GM23338 (cell line): ENCODE measurements at places on chromosomes 12 and 14. TPM values are rescaled to one million over a fixed set of nuclear protein-coding genes. Genes with fewer than 3 reads are reported as not detected.

DNA sequence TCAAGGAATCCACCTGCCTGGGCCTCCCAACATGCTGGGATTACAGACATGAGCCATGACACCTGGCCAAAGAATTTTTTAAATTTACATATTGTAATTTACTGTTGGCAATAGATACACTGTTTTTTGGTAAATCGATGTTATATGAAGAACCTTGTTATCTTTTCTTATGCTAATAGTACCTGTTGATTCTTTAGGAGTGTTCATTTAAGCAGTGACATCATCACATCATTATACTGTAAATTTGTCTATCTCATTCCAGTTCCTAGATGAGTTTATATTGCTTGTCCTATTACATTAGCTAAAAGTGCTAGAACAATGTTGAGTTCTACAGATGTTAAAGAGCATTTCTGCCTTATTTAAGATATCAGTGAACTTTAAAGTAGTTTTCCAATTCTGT is 13.0 kb upstream of the TAS2R30 start:
- no peak for DNase-seq

GRCh38 chr14:45679853-45680252 is 426.9 kb upstream of the MIS18BP1 start:
- DNase-seq, result no peak

GRCh38 chr14:81066672-81067071 is 111.3 kb downstream of the TSHR start:
- DNase-seq, result no peak

DNA sequence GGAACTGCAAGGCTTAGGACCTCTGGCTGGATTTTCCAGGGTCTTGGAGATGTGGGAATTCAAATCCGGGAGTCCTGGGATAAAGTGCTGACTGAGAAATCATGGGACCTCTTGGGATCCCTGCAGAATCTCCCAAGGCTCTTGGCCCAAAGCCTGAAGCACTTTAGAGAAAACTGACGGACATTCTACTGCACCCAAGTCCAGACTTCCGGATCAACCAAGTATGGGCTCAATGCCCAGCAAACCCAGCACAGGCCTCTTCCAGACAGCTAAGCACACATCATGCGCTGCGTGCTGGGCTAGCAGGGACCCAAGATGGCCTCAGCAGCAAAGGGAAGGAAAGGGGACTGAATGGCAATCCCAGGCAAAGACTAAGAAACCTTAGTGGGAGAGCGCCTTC is 85.0 kb downstream of the ACTN1 start:
- DNase-seq, result no peak

OR11H6 gene
- total RNA-seq, result not detected in 2 replicates

DLK1 gene
- 0.54 and 1.1 TPM in 2 replicates for total RNA-seq

YARS2 gene
- 67.1 and 73.0 TPM in 2 replicates for total RNA-seq

FOXM1 gene
- total RNA-seq, result 73.4 and 98.1 TPM in 2 replicates
